ENCODE measurements at places on chromosomes 11 and 22. TPM values are rescaled to one million over a fixed set of nuclear protein-coding genes. Genes with fewer than 3 reads are reported as not detected.
A peak's percentile ranks its signal among the peaks of the same experiment; 100 is the strongest.

C22orf15 gene
- total RNA-seq, result 3.0 TPM

MAPK8IP2 gene
- total RNA-seq, result not detected

ZBED5 gene
- 70.9 TPM for total RNA-seq

AMOTL1 gene
- total RNA-seq, result 22.6 TPM

- H3K4me3 ChIP-seq, result no peak overlapping the region
- no peaks in the 10 kb centered on the region for H3K27me3 ChIP-seq
- H3K4me1 ChIP-seq, result peaks cover 45% of the 10 kb centered on the region
- DNase-seq, result no peak
- no peaks in the 10 kb centered on the region for H3K36me3 ChIP-seq
- H3K27ac ChIP-seq, result no peak overlapping the region
These were observed 50.3 kb upstream of the TCF20 start for GRCh38 chr22:42320443-42321416.

DNA sequence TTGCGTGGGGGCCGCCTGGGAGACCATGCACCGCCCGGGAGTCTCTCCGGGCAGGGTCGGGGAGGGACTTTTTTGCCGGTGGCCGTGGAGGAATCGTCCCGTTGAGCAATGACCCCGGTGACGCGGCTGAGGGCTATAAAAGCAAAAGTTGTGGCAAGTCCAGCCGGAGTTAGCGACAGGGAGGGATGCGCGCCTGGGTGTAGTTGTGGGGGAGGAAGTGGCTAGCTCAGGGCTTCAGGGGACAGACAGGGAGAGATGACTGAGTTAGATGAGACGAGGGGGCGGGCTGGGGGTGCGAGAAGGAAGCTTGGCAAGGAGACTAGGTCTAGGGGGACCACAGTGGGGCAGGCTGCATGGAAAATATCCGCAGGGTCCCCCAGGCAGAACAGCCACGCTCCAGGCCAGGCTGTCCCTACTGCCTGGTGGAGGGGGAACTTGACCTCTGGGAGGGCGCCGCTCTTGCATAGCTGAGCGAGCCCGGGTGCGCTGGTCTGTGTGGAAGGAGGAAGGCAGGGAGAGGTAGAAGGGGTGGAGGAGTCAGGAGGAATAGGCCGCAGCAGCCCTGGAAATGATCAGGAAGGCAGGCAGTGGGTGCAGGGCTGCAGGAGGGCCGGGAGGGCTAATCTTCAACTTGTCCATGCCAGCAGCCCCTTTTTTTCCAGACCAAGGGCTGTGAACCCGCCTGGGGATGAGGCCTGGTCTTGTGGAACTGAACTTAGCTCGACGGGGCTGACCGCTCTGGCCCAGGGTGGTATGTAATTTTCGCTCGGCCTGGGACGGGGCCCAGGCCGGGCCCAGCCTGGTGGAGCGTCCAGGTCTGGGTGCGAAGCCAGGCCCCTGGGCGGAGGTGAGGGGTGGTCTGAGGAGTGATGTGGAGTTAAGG lies at the start of gene NEAT1:
Gene NEAT1 (plus strand): TSS at position 166 of the 883 bp plus-strand sequence.
- H3K4me3 ChIP-seq, result peak within 1 kb of the TSS; percentile 61
- no peaks in the 10 kb centered on the region for H3K36me3 ChIP-seq
- H3K27me3 ChIP-seq, result no peaks in the 10 kb centered on the region
- H3K27ac ChIP-seq, result peak within 1 kb of the TSS; percentile 61

GRCh38 chr11:114412946-114413345 lies 12.5 kb downstream of the RBM7 start:
- H3K27ac ChIP-seq, result no peak overlapping the region
- peaks cover 14% of the 10 kb centered on the region for H3K36me3 ChIP-seq
- no peaks in the 10 kb centered on the region for H3K27me3 ChIP-seq
- DNase-seq, result no peak
